ENCODE measurements at places on chromosomes 12 and 14. TPM values are rescaled to one million over a fixed set of nuclear protein-coding genes. Genes with fewer than 3 reads are reported as not detected.

DNA sequence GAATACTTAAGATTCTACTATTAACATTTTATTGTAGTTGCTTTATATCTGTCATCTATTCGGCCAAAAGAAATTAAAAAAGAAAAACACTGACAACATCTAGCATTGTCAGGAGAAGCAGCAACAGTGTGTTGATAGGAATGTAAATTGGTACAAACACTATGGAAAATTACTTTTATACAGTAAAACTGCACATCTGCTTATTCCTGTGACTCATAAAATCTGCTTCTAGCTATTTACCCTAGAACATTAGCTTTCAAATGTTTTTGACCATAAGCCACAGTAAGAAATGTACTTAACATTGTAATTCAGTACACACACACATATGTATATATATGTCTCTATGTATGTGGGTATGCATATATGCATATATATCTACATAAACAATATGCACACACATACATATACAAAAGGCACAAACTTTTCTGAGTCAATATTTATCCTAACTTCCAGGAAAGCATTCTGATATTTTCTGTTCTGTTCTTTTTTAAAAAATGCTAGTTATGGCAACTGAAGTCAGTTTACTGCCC lies 278.9 kb upstream of the GARIN2 start:
- no peak for DNase-seq

DNA sequence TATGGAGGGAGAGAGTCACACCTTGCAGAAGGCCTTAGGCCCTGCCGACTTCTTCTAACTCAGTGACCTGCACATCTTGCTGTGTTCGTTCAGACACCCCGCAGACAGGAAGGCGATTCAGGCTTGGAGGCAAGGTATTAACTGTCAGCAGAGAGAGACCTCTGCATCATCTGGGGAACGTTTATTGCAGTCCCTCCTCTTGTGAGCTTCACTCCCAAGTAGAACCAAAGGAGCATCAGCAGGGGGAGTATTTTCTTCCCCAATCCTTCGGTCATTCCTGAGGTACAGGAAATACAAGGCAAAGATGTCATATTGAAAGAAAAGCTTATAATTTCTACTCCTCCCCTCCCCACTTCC lies 217.9 kb downstream of the CRADD start:
- DNase-seq = no peak

- peak; percentile 87 for DNase-seq
Measured at GRCh38 chr12:47080725-47081502, 1.2 kb upstream of the AMIGO2 start.

DNA sequence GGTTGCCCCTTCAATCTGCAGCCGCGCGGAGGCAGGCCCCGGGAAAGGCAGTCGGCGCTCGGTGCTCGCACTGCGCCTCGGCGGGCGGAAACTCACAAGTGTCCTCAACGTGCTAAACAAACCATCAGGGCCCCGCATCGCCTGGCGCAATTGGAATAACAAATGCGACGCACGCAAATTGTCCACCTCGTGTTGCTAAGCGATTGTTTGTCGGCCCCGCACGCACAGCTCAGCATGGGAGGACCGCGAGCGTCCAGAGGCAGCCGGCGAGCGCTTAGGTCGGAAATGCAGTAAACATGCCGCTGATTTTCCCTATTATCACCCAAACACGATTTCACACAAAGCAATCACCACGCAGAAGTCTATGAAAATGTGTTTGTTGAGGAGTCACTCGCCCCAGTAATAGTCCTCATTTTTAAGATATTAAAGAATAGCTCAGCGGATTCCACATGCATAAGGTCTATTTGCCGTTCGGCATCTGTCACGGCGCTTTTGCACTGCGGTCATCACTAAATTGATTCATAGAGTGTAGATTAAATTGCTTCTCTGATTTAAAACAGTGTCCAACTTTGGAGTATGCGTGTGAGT lies 3.2 kb upstream of the GSC start:
- peak; percentile 33 for DNase-seq

DNA sequence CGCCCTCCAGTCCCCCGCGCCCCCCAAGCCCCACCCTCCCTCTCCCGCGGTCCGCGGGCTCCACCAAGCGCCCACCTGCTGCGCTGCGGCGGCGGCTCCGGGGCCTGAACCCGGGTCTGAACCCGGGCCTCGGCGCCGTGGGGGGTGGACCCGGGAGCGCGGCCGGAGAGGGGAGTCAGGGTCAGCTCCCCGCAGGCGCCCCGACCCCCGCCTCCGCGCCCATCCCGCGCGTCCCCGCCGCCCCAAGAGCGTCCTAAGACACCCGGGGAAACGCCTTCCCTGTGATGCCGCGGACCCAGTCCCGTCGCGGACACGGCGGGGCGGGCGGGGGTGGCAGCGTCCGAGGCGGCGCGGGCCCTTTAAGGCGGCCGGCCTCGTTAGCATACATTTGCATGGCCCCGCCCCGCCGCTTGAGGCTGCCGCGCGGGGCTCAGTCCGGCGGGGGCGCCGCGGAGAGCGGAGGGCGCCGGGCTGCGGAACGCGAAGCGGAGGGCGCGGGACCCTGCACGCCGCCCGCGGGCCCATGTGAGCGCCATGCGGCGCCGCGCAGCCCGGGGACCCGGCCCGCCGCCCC lies at the start of gene MMP17:
Gene MMP17, plus strand, starts transcription at position 433 of the 574 bp plus-strand sequence. Its CDS starts 102 bp downstream, at position 535.
- peak; percentile 47 for DNase-seq

GRCh38 chr14:38063711-38064320 lies 143.9 kb upstream of the SSTR1 start:
- DNase-seq = no peak

- DNase-seq = no peak
Measured at GRCh38 chr12:118397708-118398440, 21.5 kb downstream of the SUDS3 start.

DNA sequence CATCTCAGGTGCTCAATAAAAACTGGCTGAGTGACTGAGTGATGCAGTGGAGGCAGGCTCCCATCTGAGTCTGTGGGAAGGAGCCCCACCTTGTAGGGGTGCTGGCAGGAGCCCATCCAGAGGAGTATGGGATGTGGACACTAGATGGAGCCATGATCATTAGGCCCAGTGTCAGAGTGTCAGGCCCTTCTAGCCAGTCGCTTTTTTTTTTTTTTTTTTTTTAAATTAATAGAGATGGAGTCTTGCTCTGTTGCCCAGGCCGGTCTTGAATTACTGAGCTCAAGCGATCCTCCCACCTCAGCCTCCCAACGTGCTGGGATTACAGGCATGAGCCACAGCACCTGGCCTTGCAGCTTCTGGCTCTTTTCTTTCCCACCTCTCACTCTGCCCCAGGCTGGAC lies 11.5 kb downstream of the RITA1 start:
- peak; percentile 81 for DNase-seq

GRCh38 chr14:31312934-31313333 lies 105.3 kb upstream of the HECTD1 start:
- DNase-seq = no peak

DNA sequence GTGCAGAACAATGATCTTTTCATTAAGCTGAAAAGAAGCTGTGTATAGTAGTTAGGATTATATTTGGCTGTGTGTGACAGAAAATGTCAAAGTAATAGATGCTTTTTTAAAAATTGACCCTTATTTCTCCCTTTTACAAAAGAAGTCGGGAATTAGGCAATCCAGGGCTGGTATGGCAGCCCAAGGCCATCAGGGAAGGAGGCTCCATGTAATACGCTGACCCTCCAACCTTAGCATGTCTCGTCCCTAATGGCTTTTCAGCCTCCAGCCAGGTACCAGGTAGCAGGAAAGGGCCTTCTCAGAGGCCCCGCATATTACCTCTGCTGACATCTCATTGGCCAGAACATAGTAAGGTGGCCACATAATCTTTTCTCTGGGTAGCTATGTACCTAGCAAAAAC lies 79.7 kb downstream of the VCPKMT start:
- no peak for DNase-seq

GRCh38 chr14:68486033-68486732 lies 306.7 kb downstream of the ZFP36L1 start:
- no peak for DNase-seq

DNA sequence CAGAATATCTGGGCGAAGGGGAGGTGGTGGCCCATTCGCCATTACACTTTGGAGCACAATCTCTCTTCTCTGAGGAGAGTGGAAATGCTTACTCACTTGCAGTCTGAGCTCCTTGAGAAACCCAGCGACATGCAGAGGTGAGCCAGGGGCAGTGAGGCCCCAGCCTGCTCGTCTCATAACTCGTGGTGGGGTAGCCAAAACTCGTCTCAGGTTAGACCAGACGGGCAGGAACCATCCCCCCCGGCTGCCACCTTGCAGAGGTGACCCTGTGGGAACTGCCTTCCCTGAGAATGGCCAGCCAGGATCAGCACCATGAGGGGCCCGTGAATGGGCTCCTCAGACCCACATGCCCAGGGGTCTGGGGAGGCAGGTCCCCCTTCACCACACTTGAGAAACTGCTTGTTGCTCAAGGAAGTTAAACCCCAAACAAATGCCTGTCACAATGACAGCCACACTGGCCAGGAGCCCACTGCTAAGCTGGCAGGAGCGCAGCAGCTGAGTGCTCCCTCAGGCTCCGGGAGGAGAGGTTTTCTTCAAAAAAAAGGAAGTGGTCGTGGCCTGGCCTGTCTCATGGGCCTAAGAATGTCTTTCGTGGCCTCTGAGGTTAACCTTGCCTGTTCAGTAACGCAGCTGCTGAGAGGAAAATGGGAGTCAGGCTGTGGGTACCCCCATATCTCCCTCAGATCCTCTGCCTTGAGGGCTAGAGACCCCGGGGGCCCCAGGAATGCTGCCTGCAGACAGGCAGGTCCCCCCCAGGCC lies 9.2 kb upstream of the ALDH2 start:
- peak; percentile 34 for DNase-seq

GRCh38 chr12:33581613-33582122 lies 142.0 kb upstream of the SYT10 start:
- no peak for DNase-seq

DNA sequence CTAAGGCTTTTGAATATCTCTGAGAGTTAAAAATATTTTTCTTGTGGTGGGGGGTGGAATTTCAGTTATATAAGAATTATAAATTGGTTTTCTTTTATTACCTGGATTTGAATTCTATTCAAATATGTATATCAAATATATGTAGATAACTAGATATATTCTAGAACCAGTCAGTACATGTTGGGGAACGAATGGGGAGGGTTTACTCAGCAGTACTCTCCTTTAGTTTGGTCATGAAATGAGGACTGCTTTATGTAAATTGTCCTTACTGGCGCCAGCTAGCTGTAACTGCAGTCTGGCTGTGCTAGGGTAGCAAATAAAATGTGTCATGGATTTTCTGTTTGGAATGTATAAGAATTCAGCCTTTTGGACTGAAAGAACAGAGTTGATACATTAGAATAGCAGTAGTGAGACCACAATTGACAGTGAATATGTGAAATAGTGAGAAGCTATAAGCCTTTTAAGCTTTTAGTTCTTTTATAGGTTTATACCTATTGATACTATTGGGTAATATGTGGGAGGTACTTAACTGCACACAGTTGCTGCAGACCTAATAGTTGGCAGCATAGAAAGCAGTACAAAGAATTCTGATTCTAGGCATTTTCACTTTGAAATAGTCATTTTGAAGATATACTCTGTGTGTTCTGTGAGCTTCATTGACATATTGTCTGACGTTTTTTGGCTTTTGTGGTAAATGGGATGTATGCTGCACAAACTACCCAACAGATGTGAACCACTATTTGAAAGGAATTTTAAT lies 29.0 kb downstream of the ATF7IP start:
- peak; percentile 66 for DNase-seq

DNA sequence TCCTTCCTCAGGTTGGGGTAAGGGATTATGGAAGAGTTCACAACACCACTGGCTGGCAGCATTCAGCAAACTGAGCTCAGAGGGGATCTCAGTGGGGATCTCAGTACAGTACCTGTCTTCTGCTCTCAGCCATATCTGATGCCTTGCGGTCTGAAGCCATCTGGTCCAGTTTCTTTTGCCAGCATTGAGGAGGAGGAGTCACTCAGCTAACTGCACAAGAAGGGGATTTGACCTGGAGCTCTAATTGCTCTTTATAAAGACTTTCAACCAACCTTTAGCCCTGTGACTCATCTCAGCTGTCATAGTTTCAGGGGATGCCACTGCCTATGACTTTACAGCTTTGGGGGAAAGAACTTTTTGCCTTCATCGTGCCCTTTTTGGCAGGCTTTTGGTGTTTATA lies 44.9 kb downstream of the JKAMP start:
- DNase-seq = no peak

- DNase-seq = no peak
Measured at GRCh38 chr14:54535646-54536045, 25.9 kb downstream of the CGRRF1 start.

DNA sequence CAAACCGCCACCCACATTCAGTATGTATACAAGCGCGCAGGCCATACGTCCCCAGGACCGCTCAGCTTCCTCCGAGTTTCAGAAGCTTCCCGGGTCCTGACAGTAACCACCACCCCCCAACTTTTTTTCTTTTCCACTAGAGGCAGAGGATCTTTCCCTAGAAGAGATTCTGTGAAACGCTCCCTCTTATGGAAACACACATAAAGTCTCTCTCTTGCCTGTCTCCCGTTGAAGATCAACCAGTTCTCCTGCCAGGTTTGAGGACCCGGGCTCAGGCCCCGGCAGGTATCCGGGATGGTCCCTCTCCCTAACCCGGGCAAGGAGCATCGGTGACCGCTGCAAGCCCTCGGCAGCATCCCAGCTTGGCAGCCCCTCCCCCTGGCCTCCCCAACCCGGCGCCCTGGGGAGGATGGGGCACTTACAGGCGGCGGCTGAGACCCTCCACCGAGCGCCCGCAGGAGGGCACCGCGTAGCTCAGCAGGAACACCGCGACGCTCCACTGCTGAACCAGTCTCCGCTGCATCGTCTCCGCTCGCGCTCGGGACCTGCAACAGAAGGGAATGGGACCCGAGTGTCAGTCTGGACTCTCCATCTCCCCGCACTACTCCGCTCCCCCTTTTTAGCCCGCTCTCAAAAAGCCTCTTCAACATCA lies 3.4 kb downstream of the PTHLH start:
- no peak for DNase-seq

- no peak for DNase-seq
Measured at GRCh38 chr14:57295239-57295638, 26.5 kb downstream of the AP5M1 start.

DNA sequence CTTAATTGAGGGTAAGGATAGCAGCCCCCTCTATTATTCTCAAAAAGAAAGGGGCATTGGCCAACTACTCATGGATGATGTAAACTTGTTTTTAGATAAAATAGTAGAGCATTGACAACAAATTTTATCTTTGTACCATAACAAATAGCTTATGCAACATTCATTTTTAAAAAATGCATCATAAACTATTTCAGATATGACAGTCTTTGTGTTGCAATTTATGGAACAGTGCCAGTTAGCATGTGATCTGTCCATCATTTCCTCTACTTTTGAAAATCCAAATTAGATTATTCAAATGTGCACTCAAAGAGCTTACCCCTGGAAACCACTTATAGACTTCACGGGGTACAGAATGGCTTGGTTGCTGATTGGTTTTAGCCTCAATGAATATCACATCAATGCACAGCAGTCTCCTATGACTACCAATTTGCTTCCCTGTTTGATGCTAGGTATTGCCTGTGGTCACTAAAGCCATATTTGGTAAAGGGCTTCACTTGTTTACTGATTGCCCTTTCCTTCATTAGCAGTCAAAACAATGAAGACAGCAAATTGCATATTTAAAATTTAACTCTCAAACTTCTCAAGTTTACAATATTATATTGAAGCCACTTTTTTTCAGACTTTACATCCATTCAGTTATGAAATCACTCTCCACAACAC lies 274.9 kb upstream of the MGAT4C start:
- no peak for DNase-seq

The IGFBP6 gene
- 2.0 TPM for total RNA-seq

The CD4 gene
- total RNA-seq = 14.1 TPM

The NAV3 gene
- not detected for total RNA-seq

The NANOG gene
- not detected for total RNA-seq

The PZP gene
- total RNA-seq = not detected

The HOTAIR gene
- total RNA-seq = not detected

The TAS2R50 gene
- total RNA-seq = 0.63 TPM

The PTPRR gene
- total RNA-seq = not detected

The ZC2HC1C gene
- total RNA-seq = 0.45 TPM

The NRXN3 gene
- total RNA-seq = not detected
